ENCODE measurements at places on chromosomes 12 and 14.

GRCh38 chr14:64704743-64705380, 638 bp downstream of the PLEKHG3 start:
- DNase-seq: no peak

GRCh38 chr14:61472011-61472672, 150.8 kb downstream of the PRKCH start:
- peak; percentile 93 for DNase-seq

GRCh38 chr12:4562034-4562657, at the start of gene DYRK4:
DYRK4 (plus strand) TSS chr12:4562208; CDS start chr12:4562246, 38 bp downstream.
- DNase-seq: peak; percentile 42

- peak; percentile 66 for DNase-seq
These were observed 346.8 kb downstream of the ATP23 start for GRCh38 chr12:58288190-58288589.

DNA sequence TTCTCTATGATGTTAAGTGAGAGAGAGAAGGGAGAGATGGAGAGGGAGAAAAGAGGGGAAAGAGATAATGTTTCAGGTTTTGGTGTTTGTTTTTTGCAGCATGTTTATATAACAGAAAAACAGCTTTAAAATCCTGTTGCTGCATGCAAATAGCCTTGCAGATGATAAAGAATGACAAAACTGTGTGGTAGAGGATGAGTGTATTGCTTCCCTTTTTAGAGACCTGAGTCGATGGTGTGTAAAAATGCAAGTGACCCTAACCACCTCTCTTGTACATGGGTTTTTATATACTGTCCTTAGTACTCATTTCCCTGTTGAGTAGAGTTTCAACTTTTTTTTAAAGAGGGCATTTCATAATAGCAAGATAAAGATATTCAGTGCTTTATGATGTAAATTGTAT, 249.1 kb downstream of the AKAP6 start:
- no peak for DNase-seq

DNA sequence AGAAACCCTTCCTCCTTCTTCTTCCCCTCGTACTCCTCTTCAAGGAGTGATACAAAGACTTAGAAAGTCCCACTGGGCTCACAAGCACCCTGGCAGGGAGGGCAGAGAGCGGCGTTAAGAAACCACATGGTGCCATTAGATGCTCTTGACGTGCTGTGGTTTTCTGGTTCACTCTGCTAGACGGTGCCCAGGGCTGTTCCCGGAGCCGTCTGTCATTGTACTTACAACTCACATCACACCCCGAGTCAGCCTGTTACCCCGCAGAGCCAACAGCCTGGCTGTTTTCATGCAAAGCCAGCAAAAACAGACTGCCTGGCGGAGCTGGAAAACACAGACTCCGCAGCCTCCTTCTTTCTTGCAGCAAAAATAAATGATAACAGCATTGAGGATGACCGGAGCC, 232.6 kb upstream of the TBX3 start:
- no peak for DNase-seq

DNA sequence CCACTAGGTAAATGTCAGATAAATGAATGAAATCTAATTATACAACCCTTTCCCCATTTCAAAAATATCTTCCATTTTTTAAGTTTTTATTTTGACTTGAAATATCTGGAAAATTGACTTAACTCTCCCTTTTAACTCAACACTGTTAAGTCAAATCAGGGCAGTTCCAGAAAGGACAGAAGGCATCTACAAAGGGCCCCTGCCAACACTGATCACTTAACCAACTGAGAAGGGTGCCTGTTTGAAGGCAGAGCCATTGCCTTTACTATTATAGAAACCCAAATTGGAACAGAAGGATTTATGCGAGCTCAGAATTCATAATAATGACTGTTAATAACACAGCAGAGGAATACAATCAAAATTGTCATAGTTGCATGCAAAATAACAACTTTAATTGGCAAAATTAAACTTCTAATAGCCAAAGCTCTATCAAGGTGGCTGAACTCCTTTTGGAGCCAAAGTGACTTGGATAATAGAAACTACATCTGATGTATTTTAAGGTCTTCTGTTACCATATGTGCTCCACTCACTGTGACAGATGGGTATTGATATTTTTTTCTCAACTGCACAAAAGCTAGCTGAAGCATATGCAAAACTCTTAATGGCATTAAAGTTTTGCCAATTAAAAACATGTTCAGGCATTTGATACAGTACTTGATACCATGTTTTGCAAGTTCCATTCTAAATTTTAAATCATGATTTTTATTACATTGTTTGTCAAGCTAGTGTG, 383.8 kb downstream of the NOVA1 start:
- DNase-seq: no peak

- peak; percentile 39 for DNase-seq
These were observed 9.0 kb downstream of the PITPNM2 start for GRCh38 chr12:123141615-123142517.

- no peak for DNase-seq
These were observed 1.7 kb upstream of the VASH1 start for GRCh38 chr14:76759589-76759988.

DNA sequence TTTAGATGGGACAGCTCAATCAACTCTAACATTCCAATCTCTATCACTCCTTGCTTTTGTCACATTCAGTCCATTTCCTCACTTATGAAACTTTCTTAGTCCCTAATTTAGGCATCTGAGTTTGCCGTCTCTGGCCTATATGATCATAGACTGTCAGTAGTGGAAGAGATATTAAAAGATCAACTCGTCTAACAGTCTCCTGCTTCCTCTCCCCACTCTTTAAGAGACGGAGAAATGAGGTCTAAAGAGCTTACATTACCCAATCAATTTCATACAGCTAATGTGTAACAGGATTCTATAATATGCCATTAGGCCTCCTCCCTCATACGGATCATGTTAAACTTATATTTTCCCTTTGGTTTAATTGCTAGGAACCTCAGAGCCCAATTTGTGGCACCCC, 6.5 kb upstream of the ATP23 start:
- no peak for DNase-seq

GRCh38 chr14:73888460-73888725, 1.7 kb downstream of the ZNF410 start:
- no peak for DNase-seq

GRCh38 chr12:18267427-18268099, 6.2 kb downstream of the PIK3C2G start:
- no peak for DNase-seq

- no peak for DNase-seq
These were observed 7.4 kb downstream of the PPP1R13B start for GRCh38 chr14:103840014-103840413.

DNA sequence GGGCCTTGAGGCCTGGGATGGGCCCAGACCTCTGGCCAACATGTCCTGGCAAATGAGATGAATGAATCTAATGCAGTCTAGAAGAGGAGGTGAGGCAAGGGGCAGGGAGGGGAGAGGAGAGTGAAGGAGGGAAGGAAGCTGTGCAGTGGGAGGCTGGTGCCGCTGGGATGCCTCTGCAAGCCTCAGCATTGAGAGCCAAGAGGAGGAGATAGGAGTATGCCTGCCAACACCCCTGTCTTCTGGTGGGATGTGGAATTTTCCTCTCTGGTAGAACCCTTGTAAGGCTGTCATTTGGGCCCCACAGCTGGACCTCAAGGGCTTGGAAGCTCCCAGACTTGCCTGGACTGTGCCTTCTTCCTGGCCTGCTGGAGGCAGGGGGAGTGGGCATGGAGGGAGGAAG, 21.9 kb downstream of the KRT80 start:
- no peak for DNase-seq

DNA sequence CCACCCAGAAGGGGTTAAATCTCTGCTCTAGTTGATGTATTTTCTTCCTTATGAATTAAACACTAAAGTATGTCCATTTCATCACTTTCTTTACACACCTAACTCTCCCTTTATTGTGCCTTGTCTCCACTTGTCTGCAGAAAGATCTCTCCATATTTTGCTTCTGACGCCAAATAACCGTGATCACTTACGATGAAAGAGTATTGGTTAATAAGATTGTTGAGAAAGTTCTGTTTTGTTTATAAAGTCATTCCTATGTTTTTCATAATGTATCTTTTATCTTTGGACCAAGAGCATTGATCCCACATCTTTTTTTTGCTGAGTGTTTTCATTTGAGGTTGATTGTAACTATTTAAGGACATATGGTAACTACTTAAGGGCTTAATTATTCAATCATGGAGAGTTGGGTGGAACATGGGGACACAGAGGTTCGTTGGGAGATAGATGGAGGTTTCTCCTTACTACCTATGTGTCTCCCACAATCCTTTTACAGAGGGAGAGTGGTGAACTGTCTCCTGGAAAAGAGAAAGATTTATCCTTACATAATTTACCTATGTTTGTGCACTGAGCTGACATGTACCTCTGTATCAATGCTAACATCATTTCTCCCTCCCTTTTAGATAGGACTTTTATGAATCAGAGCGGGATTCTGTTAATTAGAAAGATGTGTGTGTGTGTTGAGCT, 120.7 kb upstream of the SLC38A2 start:
- no peak for DNase-seq

- DNase-seq: no peak
These were observed 8.5 kb downstream of the FOXG1 start for GRCh38 chr14:28774764-28775735.

DNA sequence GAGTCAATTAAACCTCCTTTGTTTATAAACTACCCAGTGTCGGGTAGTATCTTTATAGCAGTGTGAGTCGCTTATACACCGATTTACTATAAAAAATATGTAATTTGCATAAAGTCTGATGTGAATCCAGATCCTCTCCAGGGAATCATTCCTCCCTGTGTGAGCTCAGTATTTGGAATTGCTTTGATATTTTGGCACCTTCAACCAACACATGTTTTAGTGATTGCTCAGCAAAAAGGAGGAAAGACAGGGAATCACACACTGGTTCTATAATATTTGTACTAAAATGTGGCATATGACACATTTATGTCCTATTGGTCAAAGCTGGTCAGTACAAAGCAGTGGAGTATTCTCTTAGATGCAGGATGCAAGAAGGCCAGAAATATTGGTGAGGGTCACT, 703.9 kb upstream of the ATXN7L3B start:
- no peak for DNase-seq

DNA sequence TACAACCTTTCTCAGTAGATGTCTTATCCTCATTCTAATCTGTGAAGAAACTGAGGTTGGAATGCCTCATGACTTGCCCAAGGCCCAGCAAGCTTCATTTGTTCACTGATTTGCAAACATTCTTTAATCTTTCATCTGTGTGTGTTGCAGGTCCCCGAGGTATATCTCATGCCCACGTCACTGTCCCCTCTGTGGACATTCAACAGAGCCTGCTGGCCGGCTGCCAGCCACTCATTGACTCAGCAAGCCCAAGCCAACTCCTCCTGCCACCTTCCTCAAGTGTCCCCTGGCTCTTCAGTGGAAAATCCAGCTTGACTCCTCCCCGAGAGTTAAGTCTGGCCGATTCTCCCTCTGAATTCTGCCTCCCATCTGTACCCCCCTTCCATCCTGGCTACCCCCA, 1.9 kb upstream of the DCAF4 start:
- no peak for DNase-seq

- DNase-seq: no peak
These were observed 32.8 kb downstream of the CCDC91 start for GRCh38 chr12:28223025-28223554.

DNA sequence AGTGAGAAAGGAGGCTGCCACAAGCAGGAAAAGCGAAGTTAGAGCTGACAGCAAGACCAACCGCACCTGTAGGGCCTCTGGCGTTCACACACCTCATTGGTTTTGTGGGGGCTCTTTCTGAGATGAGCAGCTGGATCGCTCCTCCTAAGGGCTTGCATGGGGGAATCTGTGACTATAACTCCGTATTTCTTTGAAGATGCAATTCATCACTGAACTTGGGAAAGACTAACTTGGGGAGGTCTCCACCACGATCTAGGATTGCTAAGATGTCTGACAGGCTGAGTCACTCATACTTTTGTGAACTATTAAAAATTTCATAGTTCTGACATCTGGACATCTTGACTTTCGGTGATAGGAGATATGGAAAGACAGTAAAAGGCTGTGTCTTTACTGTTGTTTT, 173.6 kb downstream of the ETV6 start:
- DNase-seq: no peak

DNA sequence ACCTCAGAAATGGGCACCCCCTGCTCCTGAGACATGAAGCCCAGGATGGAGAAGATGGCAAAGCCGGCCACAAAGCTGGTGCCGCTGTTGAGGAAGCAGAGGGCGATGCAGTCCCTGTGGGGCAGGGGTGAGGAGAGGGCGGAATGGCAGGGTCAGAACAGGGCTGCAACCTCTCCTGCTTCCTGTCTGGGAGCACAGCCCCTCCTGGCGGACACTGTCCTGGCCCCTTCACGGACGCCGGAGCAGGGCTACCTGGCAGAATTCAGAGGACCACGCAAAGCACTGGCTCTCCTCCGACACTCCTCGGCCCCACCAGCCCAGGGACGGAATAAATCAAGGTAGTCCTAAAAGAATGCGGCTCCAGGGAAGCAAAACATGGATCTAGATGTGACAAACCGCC, 12.4 kb upstream of the SLC6A12 start:
- DNase-seq: no peak

GRCh38 chr12:68102731-68103130, 56.8 kb downstream of the IFNG start:
- DNase-seq: no peak

GRCh38 chr12:48826209-48826855, 8.0 kb downstream of the CACNB3 start:
- DNase-seq: no peak

DNA sequence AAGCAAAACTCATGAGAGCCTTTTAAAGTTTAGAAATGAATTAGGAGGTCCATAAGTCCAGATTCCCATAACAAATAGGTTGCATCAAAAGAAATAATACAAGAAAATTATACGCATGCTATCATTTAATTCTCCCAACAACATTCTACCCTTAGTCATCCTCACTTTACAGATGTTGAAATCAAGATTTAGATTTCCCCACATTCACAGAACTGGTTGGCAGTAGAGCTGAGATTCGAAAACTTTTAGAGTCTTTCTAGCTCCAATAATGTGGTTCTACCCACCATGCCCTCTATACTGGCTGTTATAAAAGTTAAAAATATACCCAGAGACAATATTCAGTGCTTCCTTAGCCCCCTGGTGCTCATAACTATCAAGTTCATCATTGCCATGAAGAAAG, 56.6 kb upstream of the METAP2 start:
- no peak for DNase-seq

GRCh38 chr12:91604897-91605296, 422.3 kb upstream of the DCN start:
- no peak for DNase-seq

DNA sequence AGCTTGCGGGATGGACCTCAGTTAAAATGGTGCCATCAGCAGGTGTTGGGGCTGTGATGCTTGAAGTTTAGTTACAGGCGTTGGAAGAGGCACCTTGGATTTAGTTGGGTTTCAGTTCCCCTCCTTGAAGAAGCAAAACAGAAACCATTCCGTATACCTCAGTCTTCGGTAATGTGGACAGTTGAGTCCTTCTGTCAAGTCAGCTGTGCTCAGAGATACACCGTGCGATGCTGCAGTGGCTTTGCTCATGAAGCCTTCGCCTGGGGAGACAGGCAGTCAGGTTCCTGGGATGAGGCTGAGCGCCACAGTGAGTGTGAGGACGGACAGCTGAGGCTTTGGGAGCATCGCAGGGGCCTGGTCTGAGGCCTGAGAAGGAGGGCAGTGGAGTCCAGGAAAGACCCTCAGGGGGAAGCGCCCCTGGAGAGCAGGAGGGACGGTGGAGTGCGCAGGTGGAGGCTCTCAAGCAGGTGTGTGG, 7.4 kb downstream of the RAN start:
- no peak for DNase-seq

All from AG09319 (cell line).